ENCODE measurements at places on chromosomes 7 and 10. TPM values are rescaled to one million over a fixed set of nuclear protein-coding genes. Genes with fewer than 3 reads are reported as not detected.

- no peak for DNase-seq
Observed at GRCh38 chr10:123149162-123149567, 1.2 kb downstream of the HMX2 start.

- DNase-seq: no peak
Observed at GRCh38 chr10:79316671-79317431, 30.4 kb upstream of the PPIF start.

DNA sequence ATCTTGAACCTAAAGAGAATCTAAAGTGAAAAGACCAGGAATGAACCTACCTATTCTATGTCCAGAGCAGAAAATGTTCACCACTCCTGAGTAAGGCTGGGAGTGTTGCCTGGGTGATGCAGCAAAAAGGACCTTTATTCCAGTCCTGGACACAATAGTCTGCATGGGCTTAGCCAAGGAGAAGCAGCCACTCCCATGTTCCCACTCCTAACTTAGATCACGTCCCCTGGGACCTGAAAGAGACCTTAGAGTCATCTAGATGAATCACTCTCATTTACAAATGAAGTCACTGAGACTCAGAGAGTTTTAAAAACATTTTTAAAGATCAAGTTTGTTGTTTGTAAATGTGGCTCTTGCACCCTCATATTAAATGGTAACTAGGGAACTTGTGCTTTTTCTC, 763.4 kb downstream of the KCNMA1 start:
- no peak for DNase-seq

STYXL1 gene
- total RNA-seq: 36.9 TPM

GRCh38 chr7:139619367-139619657, 95.8 kb downstream of the CLEC2L start:
- DNase-seq: no peak

RNF32 gene
- total RNA-seq: 1.2 TPM

DKK1 gene
- total RNA-seq: 0.24 TPM

GRCh38 chr7:94848531-94848930, 58.9 kb upstream of the PPP1R9A start:
- no peak for DNase-seq

- DNase-seq: no peak
Observed at GRCh38 chr7:40876601-40877000, 741.8 kb downstream of the SUGCT start.

GRCh38 chr7:94698275-94698674, 42.3 kb upstream of the SGCE start:
- DNase-seq: no peak

GPR15LG gene
- total RNA-seq: 0.38 TPM

- no peak for DNase-seq
Observed at GRCh38 chr10:62992145-62992721, 140.9 kb upstream of the NRBF2 start.

- no peak for DNase-seq
Observed at GRCh38 chr10:113518415-113518814, 34.4 kb upstream of the HABP2 start.

DNA sequence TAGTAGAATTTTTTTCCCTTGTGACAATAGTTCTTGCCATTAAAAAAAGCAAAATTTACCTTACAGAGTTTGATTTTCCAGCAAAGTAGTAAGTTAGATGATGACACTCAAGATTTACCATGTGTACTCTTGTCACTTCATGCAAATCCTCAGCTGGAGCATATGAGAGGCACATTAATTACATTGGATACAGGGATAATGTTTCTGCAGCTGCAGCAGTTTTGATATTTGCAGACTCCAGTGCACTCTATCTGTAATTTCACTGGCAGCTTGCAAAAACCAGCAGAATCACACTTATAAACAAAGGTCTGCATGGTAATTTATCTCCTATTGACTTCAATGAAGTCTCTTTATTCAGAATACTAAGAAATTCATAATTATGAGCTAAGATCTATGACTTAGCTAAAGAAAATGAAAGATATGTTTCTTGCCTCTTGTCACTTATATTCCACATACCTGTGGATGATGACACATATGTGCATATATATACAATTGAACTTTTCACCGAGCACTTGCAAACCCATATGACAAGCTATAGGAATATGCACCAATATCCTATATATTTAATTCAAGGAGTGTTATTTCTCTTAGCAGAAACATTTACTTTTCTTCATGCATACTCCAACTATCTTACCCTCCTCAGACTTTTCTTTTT, 530.6 kb downstream of the PHTF2 start:
- no peak for DNase-seq
